ENCODE measurements at places on chromosomes 4 and X. TPM values are rescaled to one million over a fixed set of nuclear protein-coding genes. Genes with fewer than 3 reads are reported as not detected.

Gene SSX2B
- total RNA-seq, result not detected

Gene CTAG1A
- not detected for total RNA-seq

Gene APLN
- not detected for total RNA-seq

Gene CLOCK
- total RNA-seq, result 4.3 TPM

Gene ARL9
- not detected for total RNA-seq

DNA sequence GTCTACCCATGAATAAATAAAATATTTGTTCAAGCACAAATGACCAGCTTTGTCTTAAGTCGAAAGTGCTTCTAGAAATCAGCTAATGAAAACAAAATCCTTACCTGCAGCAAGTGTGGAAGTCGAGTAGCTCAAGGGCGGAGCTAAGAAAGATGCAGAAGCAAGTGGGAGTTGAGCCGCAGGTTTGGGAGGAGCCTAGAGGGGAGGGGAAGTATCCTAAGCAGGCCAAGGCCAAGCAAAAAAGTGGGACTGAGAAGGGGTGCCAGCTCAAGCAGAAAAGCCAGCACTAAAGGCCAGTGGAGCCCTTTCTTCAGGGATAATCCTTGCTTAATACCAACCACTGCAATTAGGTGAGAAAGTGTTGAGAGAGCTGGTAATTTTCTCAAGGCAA is 60.8 kb downstream of the DLG3 start:
- no peak for DNase-seq

- peak; percentile 92 for DNase-seq
Measured at GRCh38 chrX:119693040-119693995, at the start of gene SEPTIN6. SEPTIN6 (minus strand) TSS chrX:119693168; CDS start chrX:119693105, 63 bp downstream.

- DNase-seq, result no peak
Measured at GRCh38 chrX:17081968-17082367, 135.5 kb downstream of the REPS2 start.

DNA sequence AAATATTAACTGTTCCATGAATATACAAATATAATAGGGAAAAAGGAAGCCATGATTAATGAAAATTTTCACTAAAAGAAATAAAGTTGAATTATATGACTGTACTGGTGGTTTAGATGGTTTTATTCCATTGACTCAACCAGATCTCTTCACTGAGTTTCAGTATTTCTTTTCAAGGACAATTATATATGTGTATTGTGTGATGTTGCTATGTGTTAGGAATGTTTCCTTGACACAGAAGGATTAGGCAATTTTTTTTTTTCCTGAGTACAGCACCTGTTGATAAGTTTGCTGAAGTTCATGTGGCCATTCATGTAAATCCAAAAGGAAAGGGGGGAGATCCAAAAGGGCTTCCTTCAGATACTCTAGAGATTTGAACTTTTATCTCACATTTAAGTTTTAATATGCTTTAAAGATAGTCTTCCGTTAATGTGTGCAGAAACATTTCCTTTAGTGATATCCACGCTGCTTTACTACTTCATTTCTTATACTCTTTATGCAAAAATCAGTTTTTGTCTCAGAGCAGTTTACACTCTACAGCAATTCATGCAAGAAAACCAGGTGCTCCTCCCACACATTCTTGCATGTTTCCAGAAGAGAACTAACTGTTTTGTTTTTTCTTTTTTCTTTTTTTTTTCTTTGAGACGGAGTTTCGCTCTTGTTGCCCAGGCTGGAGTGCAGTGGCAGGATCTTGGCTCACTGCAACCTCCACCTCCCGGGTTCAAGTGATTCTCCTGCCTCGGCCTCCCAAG is 249.1 kb downstream of the RPA4 start:
- no peak for DNase-seq

DNA sequence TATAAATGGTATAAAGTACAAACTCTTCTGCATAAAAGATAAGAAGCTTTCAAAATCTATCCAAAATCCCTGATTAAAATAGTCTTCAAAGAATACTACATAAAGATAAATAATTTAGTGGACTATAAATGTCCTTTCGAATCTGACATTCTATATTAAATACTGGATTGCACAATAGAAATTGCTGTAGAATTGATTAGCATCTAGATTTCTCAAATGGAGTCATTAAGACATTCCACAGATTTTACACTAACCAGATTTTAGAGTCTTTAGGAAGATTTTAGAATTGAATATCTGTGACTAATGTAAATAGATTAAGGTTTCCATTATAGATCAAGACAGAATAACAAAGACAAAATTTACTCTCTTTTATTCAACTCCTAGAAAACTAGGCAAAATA is 663.9 kb downstream of the STPG2 start:
- no peak for DNase-seq

GRCh38 chrX:73400136-73400748 is 46.6 kb upstream of the CDX4 start:
- DNase-seq, result no peak

DNA sequence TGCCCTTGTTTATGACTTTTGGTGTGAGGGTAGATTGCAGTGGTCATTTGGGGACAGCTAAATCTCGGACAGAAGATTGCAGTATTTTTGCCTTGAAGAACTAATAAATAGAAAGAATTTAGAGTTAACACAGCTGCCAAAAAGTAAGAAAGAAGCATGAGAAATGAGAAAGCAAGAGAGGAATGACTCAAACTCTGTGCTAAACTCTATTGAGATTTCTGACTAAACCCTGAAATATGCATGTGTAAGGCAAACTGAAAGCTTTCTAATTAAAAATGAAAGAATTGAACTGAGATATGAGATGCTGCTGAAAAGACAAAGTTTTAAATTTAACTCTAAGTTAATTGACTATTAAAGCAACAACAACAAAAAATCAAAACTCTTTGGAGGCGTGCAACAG is 791.3 kb downstream of the RAB28 start:
- no peak for DNase-seq

GRCh38 chr4:6908432-6909112 is 1.1 kb upstream of the TBC1D14 start:
- DNase-seq, result no peak

- DNase-seq, result peak; percentile 67
Measured at GRCh38 chr4:17447675-17448298, 64.1 kb downstream of the QDPR start.

DNA sequence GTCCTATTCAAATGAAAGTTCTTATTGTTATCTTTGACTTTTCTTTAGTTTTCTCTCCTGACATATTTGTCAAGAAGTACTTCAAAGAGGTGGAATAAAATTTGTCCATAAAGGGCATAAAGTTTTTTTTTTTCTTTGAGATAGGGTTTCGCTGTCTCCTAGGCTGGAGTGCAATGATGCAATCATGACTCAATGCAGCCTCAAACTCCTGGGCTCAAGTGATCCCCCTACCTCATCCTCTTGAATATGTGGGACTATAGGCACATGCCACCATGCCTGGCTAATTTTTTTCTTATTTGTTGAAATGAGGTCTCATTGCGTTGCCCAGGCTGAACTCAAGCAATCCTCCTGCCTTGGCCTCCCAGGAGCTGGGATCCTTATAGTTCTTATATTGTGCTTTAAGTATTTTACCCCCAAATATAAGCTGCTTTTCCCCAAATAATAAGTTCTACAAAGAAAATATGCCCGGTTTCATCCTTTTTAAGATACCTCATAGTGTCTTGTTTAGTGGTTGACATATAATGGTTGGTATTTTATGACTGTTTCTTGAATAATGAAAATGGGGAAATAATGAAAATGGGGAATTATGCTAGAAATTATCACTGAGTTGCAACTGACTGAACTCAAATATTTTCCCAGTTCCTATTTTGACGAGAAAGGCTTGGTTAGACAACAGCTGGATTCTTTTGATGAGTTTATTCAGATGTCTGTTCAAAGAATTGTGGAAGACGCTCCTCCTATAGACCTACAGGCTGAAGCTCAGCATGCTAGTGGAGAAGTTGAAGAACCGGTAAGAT is 11.6 kb downstream of the POLR2B start:
- no peak for DNase-seq

DNA sequence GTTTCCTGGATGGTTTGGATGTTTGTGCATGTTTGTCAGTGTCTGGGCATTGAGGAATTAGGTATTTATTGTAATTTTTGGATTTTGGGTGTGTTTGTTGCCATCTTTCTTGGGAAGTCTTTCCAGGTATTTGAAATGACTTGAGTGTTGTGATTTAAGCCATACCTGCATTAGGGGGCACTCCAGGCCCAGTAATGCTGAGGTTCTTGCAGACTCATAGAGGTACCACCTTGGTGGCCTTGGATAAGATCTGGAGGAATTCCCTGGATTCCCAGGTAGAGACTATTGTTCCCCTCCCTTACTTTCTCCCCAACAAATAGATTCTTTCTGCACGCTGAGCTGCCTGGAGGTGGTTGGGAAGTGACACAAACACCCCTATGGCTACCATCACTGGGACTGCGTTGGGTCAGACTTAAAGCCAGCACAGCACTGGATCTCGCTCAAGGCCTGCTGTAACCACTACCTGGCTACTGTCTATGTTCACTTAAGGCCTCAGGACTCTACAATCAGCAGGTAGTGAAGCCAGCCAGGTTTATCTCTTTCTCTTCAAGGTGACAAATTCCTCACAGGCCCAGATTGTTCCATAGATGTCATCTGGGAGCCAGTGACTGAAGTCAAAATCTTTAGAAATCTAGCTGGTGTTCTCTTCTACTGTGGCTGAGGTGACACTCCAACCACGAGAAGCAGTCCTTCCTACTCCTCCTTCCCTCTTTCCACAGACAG is 643.6 kb downstream of the PDHA2 start:
- DNase-seq, result no peak
